ENCODE measurements at places on chromosomes 11 and 22.

DNA sequence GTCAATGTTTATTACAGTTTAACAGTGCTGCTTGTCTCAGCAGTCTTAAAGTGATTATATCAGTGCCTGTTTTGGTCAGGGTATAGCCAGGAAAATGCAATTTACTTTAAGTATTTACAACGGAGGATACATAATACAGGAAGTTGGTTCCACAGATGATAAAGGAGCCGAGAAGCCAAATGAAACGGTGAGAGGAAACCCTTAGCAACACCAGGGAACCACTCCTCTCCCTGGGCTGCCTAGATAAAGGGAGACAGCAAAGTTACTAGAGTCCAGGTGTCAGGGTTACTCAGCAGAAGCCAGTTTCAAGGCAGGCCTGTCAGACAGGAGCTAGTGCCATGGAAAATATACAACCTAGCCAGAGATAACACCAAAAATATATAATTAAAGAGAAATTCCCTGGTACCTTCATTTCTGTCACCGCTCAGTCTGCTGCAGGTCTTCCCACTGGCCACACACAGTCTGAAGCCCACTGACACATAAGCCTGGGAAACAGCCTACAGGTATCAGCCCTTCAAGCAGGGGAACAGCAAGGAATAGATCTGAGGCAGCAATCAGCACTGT is 55.5 kb downstream of the FAM76B start:
- no peak for DNase-seq

DNA sequence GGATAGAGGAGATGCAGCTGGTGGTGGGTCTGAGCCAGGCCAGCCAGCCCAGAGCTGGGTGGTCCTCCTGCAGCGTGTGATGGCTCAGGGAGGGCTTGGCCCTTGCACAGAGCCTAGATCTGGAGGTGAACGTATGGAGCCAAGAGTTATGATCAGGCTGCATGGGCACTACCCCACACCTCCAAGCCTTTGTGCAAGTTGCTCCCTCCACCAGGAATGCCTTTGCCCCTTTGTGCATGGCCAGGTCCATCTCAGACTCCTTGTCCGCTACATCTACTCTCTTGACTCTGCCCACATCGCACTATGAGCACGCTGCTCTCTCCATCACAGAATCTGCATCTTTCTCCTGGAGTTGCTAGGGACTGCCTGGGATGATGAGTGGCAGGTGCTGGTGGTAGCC is 895.7 kb downstream of the TBC1D22A start:
- DNase-seq, result no peak

DNA sequence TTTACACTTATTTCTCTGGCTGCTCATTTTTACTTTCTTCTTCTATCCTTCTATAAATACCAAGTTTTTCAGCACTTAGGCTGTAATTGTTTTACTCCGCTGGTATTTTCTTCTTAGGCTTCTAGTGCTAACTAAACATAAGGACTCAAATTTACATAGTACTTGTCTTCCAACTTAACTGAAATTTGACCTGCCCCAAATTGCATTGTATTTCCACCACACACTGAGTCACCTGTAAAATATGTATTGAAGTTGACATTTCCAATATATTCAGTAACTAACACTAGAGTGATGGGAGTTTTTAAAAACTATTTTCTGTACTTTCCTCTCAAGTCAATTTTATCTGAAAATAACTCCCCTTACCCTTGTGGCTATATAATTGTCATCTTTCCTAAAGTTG is 1794.1 kb upstream of the RAG2 start:
- no peak for DNase-seq

DNA sequence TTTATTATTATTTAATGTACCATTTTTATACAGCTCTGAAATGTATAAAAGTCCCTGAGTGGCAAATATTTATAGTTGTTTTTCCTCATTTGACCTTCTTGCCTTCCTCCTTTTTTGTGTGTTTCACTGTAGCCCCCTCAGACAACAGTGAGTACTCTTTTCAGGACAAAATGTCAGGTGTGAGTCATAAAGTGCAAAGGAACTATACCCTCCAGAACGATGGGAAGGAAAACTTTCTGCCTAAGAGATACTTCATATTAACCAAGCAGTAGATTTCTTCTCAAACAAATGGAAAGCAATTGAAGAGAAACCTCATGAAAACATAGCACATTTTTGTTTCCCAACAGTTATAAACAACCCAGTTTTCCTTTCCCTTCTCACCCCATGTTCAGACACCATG is 16.1 kb upstream of the MS4A7 start:
- no peak for DNase-seq

GRCh38 chr11:36748836-36749235 is 150.8 kb upstream of the RAG2 start:
- DNase-seq, result no peak

- no peak for DNase-seq
Measured at GRCh38 chr11:103384652-103385051, 275.4 kb downstream of the DYNC2H1 start.

GRCh38 chr11:16215352-16215751 is 141.0 kb downstream of the SOX6 start:
- no peak for DNase-seq

- no peak for DNase-seq
Measured at GRCh38 chr11:75815345-75816168, 547 bp downstream of the UVRAG start.

- no peak for DNase-seq
Measured at GRCh38 chr11:494761-495536, 12.1 kb downstream of the RNH1 start.

DNA sequence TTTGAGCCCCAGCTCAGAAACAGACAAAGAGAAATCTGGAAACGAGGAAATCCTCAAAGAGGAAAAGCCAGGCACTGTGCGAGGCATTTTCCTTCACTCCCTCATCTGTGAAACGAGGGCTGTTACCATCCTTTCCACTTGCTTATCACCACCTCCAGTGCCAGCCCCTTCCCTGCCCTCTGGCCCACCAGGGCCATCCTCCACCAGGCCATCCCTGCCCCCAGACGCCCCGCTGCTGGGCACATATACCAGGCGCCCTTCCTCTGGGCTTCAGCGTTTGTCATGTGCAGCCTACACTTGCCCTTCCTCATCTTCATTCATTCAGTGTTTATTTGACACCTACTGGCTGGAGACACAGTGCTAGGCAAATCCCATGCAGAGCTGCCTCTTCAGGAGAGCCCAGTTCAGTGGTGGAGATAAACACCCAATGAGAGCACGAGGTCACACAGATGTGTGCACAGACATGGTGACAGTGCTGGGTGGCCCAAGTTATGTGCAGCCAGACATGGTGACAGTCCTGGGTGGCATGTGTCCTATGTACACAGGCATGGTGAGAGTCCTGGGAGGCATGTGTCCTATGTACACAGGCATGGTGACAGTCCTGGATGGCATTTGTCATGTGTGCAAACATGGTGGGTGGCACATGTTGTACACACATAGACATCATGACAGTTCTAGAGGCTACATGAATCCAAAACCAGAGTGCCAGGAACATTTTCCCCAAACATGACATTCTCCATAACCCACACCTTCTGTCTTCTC is 9.7 kb downstream of the SPTBN2 start:
- no peak for DNase-seq

GRCh38 chr22:46967445-46968358 is 205.3 kb downstream of the TBC1D22A start:
- no peak for DNase-seq
